ENCODE measurements at places on chromosomes 7 and 10.

- DNase-seq = no peak
These were observed 103.5 kb downstream of the INSYN2A start for GRCh38 chr10:127092916-127093315.

- no peak for DNase-seq
These were observed 6.0 kb downstream of the PTPRZ1 start for GRCh38 chr7:121878918-121879464.

- no peak for DNase-seq
These were observed 75.6 kb upstream of the OGDHL start for GRCh38 chr10:49837685-49838084.

- no peak for DNase-seq
These were observed 58.6 kb upstream of the BAIAP2L1 start for GRCh38 chr7:98459529-98459928.

DNA sequence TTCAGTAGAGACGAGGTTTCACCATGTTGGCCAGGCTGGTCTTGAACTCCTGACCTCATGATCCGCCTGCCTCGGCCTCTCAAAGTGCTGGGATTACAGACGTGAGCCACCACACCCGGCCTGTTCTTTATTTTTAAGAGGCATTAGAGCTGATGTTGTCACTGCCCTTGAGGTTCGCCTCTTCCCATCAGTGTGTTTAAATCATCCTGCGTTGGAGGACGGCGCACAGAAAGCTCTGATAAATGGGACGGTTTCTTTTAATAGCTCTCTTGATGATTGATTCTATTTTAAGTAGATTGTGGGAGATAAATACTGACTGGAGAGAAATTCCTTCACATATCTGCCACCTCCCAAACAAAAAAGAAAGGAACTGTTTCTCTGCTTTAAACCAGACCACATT lies 29.0 kb downstream of the UPP1 start:
- no peak for DNase-seq

DNA sequence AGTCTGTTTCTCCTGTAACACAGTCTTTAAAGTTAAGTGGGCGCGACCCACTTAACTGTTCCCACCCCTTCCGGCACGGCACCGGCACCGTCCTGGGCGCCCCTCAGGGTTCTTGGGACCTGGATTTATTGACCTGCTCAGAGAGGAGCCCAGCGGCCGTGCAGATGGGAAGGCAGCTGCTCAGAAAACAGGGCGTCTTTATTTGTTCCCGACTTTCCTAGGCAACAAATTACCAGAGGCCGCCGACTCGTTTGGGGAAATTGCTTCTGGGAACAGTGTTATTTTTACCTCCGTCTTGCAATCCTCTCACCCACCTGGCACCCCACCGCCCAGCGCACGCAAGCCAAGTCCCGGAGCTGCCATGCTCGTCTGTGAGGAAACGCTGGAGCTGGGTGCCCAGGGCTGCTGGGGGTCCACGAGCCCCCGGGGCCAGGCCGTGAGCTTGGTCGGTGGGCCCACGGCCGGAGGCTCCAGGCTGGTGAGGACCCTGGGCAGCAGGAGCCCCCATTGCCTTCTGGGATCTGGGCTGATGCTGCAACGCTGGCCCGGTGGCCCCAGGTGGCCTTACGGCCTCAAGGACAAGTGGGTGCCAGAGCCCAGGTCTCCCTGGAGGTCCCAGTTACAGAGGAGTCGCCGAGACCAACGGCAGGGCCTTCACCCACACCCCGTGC lies 14.9 kb upstream of the ADGRA1 start:
- DNase-seq = no peak
